ENCODE measurements at places on chromosomes 11 and 22.

DNA sequence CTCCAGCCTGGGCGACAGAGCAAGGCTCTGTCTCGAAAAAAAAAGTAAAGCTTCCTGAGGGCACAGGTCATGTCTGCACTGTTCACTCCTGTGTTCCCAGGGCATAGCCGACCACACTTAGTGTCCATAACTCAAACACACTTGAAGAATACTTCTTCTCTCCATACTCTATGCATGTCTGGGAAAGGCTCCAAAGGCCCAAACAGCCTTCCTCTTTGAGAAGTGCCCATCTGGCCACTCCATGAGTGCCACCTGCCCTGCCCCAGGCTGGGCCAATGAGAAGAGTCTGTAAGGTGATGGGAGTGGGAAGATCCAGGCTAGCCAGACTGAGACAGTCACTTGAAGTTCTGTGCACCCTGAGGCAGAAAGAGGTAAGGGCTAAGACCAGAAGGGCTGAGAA lies 24.7 kb downstream of the DGCR2 start:
- no peak for DNase-seq

DNA sequence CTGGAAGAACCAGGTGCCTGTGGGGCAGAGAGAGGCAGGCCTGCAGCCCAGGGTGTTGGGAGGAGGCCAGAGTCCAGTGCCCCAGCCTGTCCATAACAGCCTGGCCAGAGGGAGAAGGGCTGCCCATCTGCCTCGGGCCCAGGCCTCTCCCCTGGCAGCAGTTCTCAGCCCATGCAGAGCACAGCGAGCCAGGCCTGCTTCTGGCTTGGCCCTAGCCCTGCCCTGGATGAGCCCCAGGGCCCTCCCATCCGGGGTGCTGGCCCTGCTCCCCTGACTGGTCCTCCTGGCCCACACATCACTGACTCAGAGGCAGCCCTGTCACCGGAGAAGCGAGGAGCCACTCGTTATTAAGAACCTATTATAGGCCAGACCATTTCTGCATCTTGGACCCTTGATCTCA lies 19.7 kb upstream of the MYRF start:
- DNase-seq: no peak

GRCh38 chr11:10622957-10623791 lies 54.7 kb upstream of the LYVE1 start:
- DNase-seq: no peak

DNA sequence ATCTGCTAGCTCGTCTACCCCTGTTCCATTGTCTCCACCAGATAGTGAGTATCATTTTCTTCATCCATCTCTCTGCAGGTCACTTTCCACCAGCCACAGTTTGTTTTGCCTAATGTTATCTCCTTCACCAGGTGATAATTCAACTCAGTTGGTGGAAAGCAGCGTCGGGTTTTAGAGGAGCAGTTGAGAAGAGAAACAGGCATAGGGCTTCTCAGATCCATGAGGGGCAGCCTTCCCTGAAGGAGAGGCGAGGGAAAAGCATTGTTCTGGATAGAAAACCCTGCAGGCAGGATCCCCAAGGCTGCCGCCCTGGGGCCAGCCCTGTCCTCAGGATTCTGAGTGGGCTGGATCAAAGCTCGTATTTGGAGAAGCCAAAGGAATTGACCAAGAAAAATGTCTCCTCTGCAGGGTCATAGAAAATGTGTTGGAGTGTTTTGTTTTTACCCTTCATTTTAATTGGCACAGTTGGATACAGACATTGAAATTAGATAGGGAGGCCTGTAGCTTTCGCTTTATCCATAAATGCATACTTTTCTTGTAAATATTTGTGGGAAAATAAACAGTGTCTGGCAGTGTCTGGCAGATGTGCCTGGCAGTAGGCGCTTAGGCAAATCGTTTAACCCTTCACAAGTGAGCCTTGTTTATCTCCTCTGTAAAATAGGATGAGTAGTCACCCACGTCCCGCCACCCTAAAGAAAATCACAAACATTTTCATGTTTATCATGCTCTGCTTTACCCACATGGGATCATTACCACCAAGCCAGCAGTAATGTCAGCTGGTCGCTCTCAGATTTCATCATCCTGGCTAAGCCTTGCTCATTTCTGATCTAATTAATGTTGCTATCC lies 73.4 kb upstream of the TTC12 start:
- DNase-seq: no peak

Measured in activated naive CD4-positive, alpha-beta T cell treated with anti-CD3 and anti-CD28 coated beads, Interleukin-2, amount 50 U/mL, for 16 hours (primary cell).